ENCODE measurements at places on chromosomes 1 and 21.
A peak's percentile ranks its signal among the peaks of the same experiment; 100 is the strongest.

DNA sequence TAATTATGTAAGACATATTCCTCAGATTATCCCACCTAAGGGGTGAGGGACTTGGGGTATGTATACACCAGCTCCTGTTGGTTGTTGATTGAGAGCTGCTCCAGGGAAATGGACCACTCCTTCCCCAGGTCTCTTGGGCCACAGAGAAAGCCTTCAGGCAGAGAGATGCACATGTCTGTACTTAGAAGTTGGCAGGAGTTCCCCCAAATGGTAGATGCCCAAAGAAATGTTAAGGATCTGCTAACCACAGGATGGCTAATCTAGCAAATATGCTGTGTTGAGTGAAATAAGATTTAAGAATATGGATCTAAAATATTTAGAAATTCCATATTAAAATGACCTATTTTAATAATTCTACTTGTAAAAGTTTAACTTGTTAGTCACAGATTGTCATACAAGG is 100.8 kb upstream of the DNAH14 start:
- no peak for DNase-seq

GRCh38 chr1:21383785-21384401 is 56.0 kb upstream of the NBPF3 start:
- DNase-seq: no peak

- no peak for DNase-seq
These were observed 60.6 kb downstream of the DYRK1A start for GRCh38 chr21:37427221-37427620.

- no peak for DNase-seq
These were observed 27.2 kb downstream of the MYOG start for GRCh38 chr1:203058676-203058935.

DNA sequence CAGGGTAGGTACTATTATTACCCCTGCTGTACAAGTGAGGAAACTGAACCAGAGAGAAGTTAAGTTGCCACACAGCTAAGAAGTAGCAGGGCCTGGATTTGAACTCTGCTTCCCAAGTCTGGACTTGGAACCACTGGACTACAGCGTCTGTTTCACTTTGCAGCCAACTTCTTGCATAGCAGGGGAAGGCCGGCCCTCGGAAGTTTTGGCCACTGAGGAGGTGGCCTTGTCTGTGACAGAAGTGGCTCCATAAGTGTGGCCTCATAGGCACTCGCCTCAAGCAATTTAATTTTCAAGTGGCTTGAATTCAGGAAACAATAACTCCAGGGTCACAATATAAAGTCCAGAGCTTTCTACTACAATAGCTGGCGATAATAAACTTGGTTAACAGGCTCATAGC is 41.4 kb downstream of the PLEKHA6 start:
- no peak for DNase-seq

DNA sequence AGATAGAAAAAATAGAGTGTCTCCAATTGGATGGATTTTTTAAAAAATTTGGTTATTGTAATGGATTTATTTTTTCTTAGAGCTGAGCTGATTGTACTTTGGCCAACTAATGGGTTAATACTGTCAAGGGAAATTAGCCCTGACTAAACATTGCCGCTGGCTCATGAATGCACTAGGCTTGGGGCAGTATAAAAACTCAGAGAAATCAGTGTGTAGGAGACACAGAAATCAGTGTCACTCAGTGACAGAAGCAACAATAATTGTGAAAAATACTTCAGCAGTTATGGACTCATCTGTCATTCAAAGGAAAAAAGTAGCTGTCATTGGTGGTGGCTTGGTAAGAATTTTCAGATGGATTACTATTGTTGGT is at the start of gene KMO:
KMO (plus strand) TSS at position 217 of the 370 bp plus-strand sequence; CDS start at position 284, 67 bp downstream.
- no peak for DNase-seq

DNA sequence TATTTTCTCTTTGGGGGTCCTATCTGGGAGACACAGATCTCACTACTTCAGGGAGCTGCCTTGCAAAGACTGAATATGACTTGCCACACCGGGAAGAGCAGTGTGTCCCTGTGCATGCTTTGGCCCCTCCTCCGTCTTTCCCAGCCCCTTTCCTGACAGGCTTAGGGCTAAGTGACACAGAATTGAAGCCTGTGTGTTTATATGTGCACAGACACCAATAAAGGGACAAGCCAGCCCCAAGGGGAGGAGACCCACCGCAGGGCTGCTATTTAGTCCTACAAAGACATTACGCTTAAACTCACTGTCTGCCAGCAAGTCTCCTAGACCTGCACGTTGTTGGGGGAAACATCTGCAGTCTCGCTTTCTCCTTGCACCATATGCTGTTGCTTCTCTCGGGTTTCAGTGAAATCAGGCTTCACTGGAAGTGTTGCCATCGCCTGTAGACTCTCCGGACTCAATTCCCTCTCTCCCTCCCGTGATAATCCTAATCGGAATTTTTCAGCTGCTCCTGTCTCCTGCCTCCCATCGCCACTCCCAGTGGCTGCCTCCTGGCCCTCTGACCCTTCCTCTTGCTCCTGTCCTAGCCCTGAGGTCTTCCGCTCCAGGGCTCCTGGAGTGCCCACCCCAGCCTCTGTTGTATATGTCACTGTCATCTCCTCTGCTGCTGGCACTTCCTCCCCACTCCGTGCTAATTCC is 58.5 kb upstream of the LRRC53 start:
- peak; percentile 22 for DNase-seq

GRCh38 chr1:197137322-197137721 is 9.1 kb downstream of the ASPM start:
- no peak for DNase-seq

DNA sequence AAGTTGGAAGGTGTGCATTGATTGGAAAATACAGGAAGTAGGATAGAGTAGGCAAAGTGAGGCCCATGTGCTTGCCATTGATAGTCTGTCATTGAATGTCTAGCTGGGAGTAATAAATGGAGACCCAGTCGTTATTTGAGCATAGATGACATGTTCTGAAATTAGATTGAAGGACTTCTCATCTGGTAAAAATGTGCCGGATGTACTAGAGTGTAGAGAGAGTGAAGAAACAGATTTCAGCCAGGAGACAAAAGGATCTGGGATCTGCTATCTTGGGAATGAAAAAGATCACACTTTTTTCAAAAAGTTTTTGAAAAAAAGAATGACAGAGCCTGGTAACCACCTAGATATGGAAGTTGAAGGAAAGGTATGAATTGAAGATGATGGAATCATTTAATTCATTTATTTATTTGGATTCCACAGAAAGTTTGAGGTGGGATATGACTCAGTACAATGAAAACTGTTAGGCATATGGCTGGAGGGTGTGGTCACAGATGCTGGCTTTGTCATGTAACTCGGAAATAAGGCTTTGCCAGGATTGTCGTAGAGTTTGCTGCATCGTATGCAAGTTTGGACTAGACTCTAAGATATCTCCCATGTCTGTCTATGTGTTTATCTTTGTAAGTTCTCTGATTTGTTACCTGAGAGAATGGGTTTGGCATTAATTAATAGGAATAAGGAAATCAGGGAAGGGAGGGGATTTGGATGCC is 137.1 kb downstream of the PBX1 start:
- DNase-seq: no peak

- no peak for DNase-seq
These were observed 9.2 kb upstream of the GADD45A start for GRCh38 chr1:67675800-67676199.

- DNase-seq: peak; percentile 20
These were observed 1.1 kb downstream of the ZSWIM5 start for GRCh38 chr1:45205011-45205909.

- no peak for DNase-seq
These were observed 38.4 kb downstream of the NCMAP start for GRCh38 chr1:24594328-24594598.

GRCh38 chr1:184974837-184975115 is 468 bp upstream of the NIBAN1 start:
- no peak for DNase-seq

GRCh38 chr1:24022581-24023361 is 42.6 kb upstream of the SRSF10 start:
- DNase-seq: no peak

- DNase-seq: no peak
These were observed 392 bp upstream of the TAGLN2 start for GRCh38 chr1:159925719-159926078.

- no peak for DNase-seq
These were observed 1371.0 kb downstream of the KCNT2 start for GRCh38 chr1:195236991-195237889.

GRCh38 chr1:31920956-31921355 is 17.2 kb downstream of the PTP4A2 start:
- no peak for DNase-seq

DNA sequence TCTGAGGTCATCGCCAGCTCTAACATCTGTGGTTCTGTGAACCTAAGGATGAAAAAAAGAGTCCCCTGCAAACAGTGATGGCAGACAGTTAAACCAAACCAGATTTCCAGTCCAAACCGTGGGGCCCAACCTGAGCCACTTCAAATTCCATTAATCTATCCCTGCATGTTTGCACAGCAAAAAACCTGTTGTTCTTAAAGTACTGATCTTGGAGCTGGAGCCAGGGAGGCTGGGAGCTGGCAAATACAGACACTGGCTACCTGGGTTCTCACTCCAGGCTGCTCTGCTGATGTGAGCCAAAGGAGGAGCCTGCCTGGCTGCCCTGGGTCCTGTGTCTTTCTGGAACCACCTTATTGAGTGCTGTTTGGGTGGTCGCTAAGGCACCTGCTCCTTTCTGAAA is 16.4 kb downstream of the LDLRAD1 start:
- no peak for DNase-seq

DNA sequence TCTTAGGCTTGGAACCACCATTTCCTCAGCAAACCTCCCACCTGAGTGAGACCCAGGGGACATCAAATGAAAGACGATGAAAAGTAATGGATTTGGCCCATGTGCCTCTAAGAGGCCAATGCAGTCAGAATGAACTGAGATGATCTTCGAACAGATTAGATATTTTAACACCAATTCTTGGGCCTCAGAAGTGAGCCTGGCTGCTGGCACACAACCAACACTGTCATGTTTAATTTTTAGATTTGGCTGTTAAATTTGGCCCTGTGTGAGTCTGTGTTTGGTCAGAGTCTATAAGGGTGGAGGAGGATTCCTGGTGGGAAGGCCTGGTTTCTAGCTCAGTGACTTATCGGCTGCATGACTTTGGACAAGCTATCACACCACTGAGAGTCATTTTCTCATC is 45.4 kb downstream of the ELAPOR1 start:
- DNase-seq: no peak

DNA sequence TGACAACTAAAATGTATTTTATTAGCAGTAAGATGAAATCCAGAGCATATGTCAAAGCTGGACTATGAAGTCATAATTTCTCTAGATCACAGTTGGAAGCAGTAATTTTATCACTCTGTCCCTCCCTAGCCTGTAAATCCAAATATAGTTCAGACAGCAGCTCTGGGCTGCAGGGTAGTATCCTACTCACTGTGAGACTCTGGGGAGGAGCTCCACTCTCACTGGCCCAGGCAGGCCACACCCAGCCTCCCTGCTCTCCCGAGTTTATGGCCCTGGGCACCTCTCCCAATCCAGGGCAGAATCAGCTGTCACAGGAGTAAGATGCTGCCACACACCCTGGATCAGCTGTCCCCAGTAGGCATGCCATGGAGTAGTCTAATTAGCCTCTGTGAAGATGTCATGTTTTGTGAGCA is 131.1 kb downstream of the HLCS start:
- DNase-seq: no peak
